Mucosa of descending colon (tissue), 3 donors: ENCODE measurements at places on chromosomes 5 and 9. TPM values are rescaled to one million over a fixed set of nuclear protein-coding genes. Genes with fewer than 3 reads are reported as not detected.

DNA sequence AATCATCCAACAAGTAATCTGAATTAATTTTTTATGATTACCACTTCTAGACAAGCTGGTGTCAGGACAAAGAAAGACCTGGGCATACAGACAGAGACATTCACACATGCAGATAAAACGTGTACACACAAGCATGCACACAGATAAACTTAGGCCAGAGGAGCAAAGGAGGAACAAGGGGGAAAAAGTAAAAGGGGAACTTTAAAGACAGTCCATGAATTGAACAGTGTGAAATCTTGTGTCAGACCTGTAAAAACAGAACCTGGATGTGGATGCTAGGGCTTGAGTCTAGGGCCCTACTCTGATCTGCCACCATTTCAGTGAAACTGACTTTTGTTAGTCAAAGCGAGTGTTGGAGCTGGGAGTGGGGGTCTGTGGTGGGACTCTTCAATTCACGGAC is 11.2 kb upstream of the ZSWIM6 start:
- DNase-seq, result no peak

- peak; percentile 63 for DNase-seq
Measured at GRCh38 chr5:139272471-139273321, 20.8 kb upstream of the MATR3 start.

- no peak for DNase-seq
Measured at GRCh38 chr5:72470826-72471225, 36.4 kb downstream of the ZNF366 start.

- no peak for DNase-seq
Measured at GRCh38 chr9:98856982-98857381, 49.5 kb downstream of the GALNT12 start.

GLT6D1 gene
- total RNA-seq, result not detected

PCDHB3 gene
- total RNA-seq, result 1.9 TPM
